ENCODE measurements at places on chromosomes 3 and 15. TPM values are rescaled to one million over a fixed set of nuclear protein-coding genes. Genes with fewer than 3 reads are reported as not detected.

DNA sequence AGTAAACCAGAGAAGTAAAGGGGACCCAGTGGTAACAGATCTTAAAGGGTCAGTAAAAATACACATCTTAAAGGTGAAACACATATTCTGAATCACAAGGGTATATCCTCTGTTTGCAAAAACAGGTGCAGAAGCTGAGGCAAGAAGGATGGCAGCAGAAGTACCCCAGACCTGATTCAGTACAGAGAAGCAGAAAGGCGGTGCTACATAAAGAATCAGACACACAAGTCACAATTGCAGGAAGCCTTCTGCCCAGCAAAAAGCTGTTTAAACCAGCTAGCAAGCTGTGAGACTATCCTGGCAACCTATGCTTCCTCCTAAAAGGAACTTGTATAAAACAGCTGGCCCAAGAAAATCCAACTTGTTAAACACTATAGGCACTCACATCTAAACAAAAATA lies 49.4 kb downstream of the ZNF280D start:
- no peak for DNase-seq

GRCh38 chr3:154011036-154011435 lies 110.2 kb upstream of the ARHGEF26 start:
- DNase-seq: no peak

DNA sequence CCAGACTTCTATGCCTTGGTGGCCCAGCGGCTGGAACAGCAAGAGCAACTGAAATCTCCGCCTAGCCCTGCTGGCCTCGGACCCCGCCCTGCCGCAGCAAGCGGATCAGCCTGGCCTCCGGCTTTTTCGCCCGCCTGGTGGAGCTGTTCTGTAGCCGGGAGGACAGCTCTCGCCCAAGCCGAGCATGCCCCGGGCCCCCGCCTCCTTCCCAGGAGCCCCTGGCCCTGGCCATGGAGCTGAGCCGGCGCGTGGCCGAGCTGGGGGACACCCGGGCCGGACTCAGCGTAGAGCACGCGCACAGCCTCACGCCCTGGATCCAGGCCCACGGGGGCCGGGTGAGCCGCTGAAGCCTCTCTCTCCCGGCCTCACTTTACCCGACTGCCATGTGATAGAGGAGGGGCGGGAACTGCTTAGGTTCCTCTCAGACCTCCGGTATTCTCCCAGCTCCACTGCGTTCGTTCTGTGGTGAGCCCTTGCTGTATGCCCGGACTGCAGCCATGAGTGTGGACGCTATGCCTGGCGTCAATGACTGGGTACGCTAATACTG lies 24.1 kb upstream of the MRPL3 start:
- peak; percentile 91 for DNase-seq

DNA sequence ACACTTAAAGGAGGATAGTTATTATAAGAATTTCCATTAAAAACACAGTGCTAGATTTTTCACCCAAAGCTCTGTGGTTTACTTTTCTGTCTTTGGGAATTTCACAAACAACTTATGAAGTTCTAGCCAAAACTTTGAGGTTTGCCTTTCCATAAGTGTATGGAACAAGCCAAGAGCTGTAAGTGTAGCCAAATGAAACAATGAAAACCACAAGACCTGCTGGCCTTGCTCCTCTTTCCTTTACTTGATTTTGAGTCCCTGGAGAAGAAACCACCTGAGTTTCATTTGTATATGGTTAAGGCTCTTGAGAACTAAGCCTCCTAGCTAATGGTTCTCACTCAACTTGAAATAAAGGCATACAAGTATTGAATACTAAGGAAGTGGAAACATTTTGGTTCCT lies 365.3 kb upstream of the EPHA3 start:
- no peak for DNase-seq

- no peak for DNase-seq
Measured at GRCh38 chr3:181712553-181713279, 991 bp downstream of the SOX2 start.

DNA sequence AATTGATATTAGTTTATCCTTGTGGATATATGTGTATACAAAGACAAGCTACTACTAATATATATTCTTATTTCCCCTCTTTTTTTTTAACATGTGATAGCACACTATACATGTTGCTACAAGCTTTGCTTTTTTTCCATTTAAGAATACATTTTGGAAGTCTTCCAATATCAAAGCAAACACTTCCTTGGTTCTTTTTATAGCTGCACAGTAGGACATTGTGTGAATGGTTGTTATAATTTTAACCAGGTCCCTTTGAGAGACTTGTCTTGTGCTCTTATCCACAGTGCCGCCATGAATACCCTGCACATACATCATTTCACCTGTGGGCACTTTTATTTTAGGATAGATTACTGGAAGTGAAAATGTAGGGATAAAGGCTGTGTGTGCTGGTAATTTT lies 88.7 kb downstream of the CACNA2D3 start:
- DNase-seq: no peak

DNA sequence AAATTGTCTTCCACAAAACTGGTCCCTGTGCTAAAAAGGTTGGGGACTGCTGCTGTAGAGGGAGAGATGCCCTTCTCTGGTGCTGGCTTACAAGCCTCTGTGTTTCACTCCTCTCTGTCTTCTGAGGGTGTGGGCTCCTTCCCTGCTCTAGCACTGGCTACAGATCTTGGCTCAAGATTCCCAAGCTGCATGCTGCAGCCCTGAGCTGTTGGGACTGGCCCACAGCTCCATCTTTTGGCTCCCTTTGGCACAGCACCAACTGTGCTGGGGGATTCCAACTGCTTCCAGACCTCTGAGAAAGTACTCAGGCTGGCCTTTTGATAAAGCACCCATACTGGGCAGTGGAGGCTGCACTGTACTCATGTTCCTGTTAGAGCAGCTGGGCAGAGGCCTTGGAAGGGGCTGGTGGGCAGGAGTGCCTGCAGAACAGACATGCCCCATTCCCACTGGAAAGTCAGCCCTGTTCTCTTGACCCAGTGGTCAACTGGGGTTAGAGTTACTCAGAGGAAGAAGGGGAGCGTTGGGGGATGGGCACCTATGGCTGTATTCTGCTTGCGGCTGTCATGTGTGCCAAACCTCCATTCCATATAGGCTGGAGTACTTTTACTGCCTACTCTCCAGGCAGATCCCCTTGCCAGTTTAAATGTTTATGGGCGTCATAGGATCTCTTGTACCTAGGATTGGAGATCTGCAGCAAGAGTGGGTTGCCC lies 55.7 kb downstream of the GALK2 start:
- DNase-seq: peak; percentile 88

DNA sequence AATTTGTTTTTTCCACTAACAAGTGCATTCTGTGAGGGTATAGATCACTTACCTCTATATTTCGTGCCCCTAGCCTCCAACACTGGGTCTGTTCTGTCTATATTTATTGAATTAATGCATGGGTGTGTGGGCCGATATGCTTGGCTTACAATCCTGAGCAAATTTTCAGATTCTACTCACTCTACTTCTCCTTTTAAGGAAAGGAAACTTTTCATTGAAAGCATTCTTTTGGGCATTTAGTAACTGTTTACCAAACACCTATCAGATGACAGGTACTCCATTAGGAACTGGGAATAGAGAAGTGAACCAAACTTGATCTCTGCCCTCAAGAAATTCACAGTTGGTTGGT lies 60.5 kb downstream of the TLE3 start:
- no peak for DNase-seq

GRCh38 chr3:183381179-183381578 lies 47.2 kb downstream of the MCF2L2 start:
- no peak for DNase-seq

DNA sequence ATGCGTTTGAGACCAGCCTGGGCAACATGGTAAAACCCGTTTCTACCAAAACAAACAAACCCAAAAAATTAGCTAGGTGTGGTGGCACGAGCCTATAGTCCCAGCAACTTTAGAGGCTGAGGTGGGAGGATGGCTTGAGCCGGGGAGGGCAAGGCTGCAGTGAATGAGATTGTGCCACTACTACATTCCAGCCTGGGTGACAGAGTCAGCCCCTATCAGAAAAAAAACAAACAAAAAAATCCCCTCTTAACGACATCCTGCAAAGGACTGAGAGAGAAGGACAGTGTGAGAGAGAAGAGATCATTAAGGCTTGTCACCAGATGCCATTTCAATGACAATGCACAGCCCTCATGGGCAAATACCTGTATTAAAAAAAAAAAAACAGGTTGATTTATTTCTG lies 266.7 kb upstream of the ATP10A start:
- DNase-seq: peak; percentile 70

- no peak for DNase-seq
Measured at GRCh38 chr15:42932833-42933515, 12.4 kb upstream of the TTBK2 start.

- DNase-seq: no peak
Measured at GRCh38 chr3:139323146-139323545, 20.7 kb upstream of the MRPS22 start.

DNA sequence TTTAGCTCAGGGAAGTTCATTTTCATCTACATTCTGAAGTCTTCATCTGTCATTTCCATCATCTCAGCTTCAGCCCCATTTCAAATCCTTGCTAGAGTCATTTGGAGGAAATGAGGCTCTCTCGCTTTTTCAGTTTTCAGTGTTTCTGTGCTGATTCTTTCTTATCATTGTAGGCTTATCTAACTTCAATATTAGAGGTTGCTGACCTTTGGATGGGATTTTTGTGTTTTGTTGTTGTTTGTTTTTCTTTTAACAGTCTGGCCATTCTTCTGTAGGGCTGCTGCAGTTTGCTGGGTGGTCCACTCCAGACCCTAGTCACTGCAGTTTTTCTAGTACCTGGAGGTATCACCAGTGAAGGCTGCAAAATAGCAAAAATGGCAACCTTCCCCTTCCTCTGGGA lies 8.6 kb downstream of the OR5H2 start:
- DNase-seq: no peak

DNA sequence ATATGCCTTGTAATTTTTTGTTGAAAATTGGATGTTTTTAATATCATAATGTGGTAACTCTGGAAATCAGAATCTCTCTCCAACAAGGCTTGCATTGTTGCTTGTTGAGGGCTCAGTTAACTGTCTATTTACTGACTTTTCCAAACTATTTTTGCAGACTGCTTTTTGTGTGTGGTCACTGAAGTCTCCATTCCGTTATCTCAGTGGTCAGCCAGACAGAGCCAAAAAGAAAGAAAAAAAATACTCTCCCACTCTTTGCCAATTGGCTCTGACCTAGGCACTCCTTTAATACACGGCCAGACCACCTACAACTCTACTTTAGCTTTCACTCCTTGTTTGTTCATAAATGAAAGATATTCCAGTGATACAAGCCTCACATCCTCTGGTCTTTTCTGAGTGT lies 52.5 kb downstream of the IFT80 start:
- no peak for DNase-seq

GRCh38 chr15:90883976-90884718 lies at the start of gene FES:
TSS of gene FES (plus strand) at chr15:90884504. CDS start at chr15:90885046, 542 bp downstream.
- DNase-seq: peak; percentile 79

DNA sequence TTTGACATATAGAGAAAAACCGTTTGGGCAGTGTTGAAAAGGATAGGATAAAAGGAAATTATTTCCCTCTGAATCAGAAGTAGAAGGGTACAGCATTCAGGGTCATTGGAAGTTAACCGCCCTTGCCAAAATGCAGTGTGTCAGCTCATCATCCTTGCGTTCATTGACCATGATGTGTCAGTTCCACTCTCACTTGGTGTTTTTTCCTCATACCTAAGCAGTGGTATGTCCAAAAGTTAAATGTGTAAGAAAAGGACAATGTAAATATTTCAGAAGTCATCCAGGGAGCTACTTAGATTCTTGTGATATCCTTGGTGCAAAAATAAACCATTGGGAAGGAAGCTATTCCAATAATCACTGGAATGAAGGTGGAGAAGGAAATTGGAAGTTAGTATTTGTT lies 50.7 kb downstream of the MAP6D1 start:
- no peak for DNase-seq

DNA sequence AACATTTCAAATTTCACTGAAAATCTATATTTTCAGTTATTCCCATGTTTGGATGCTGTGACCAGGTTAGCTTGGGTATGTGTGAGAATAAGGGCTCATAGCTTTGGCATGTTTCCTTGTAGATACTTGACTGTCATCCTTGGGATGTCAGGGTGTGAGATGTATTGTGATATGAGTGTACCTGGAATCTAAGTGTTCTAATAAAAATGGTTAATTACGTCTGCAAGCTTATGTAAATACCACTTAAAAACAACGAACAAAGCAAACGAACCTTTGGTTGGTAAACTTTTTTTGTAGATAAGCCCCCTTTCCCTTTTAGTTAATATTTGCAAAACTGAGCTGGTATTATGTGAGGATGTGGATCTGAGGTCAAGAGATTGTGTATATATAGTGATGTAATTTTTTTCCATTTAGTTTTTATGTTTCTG lies 63.5 kb downstream of the FNDC3B start:
- DNase-seq: no peak

DNA sequence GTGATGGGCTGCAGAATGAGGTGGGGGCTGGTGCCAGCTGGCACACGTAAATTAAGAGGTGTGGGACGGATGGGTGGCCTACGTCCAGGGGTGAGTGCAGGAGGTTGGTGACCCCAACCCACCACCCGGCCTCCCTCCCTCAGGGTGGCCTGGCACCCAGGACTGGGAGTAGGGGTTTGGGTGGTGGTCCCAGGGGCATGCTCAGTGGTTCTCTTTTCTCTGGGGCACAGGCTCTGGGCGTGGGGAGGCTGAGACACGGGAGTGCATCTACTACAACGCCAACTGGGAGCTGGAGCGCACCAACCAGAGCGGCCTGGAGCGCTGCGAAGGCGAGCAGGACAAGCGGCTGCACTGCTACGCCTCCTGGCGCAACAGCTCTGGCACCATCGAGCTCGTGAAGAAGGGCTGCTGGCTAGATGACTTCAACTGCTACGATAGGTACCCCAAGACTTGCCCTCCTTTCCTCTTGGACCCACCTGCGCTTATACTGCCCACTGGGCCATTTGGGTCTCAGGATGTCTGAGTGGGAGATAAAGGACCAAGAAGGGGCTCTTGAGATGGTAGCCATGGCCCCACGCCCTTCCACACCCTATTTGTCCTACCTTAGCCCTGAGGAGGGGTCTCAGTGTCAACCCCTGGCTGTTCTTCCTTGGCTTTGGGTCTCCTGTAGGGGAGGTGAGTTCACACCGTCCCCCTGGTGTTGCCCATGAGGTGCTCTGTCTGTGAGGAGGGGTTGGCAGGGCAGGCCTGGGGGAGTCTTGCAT lies 18.9 kb upstream of the EXOG start:
- no peak for DNase-seq

The NANOGP8 gene
- polyA plus RNA-seq: 8.5 TPM

The MESP2 gene
- polyA plus RNA-seq: 0.68 TPM

The HTR3E gene
- polyA plus RNA-seq: not detected

The GP9 gene
- not detected for polyA plus RNA-seq

The CA12 gene
- 2.9 TPM for polyA plus RNA-seq

The MASP1 gene
- polyA plus RNA-seq: 3.0 TPM

The SLC7A14 gene
- polyA plus RNA-seq: 0.82 TPM

The LRTM1 gene
- 0.47 TPM for polyA plus RNA-seq

The BNC1 gene
- polyA plus RNA-seq: 0.28 TPM

The CCDC191 gene
- polyA plus RNA-seq: 1.5 TPM

The IL5RA gene
- not detected for polyA plus RNA-seq

The MGLL gene
- 1.3 TPM for polyA plus RNA-seq

The CD200R1 gene
- polyA plus RNA-seq: 0.18 TPM

The SPATA12 gene
- polyA plus RNA-seq: 0.70 TPM
